ENCODE measurements at places on chromosomes 2 and 18. TPM values are rescaled to one million over a fixed set of nuclear protein-coding genes. Genes with fewer than 3 reads are reported as not detected.

DNA sequence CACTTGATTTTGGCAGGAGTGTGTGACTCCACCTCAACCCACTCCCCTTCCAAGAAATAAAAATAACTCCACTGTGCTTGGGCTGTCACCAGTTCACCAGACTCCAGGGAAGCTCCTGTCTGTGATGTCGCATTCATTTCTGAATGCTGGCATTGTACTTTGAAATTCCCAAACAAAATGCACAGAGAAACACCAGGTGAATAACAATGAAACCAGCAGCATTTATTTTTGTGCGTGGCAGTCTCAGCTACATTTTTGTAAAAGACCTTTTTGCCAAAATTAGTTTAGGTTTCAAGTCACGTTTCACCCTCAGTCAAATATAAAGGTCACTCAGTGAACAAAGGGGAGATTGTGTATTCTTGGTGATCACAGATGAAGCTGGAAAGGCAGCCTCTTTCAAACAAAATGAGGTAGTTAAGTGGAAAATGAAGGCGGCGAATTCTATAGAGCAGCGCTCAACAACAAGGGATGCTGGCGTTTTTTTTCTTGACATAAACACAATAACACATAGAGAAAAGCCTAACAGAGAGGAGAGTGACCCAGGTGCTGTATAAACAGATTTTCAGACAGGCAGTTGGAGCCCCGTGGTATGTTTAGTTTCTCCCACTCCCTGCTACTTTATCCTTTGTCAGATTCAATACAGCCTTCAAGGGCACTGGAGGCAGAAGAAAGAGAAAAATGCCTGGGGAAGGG is 210.3 kb upstream of the GCFC2 start:
- no peak for DNase-seq

- DNase-seq: peak; percentile 42
Measured at GRCh38 chr18:32469691-32470459, 807 bp downstream of the GAREM1 start.

GRCh38 chr2:149044500-149044899 is 6.0 kb downstream of the LYPD6B start:
- DNase-seq: no peak

- DNase-seq: no peak
Measured at GRCh38 chr18:58249712-58250111, 205.7 kb downstream of the NEDD4L start.

The CD8B2 gene
- total RNA-seq: 0.22 TPM

All from colonic mucosa (tissue), 4 donors.